Spinal cord (tissue), 10 donors: ENCODE measurements at places on chromosomes 6 and 20. TPM values are rescaled to one million over a fixed set of nuclear protein-coding genes. Genes with fewer than 3 reads are reported as not detected.

DNA sequence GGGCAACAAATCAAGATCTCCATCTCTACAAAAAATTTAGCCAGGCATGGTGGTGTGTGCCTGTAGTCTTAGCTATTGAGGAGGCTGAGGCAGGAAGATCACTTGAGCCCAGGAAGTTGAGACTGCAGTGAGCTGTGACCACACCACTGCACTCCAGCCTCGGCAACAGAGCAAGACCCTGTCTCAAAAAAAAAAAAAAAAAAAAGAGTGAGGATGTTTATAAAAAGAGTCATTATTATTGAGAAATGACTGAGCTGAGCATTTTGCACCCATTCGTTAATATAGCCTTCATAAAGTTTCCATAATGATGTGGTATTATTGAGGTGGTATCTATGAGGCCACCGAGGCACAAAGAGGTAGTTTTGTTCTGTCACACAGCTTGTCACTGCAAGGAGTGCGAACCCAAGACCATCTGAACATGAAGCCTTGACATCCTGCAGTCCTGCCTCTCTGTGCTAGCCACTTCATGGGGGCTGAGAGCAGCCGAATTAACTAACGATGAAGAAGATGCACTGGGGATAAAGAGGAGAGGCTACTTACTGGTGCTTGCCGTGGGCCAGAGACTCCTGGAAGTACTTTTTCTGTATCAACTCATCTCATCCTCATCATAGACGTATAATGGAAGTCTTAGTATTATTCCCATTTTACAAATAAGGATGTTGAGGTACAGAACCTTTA lies 175.5 kb downstream of the BCAS1 start:
- DNase-seq: no peak

TPX2 gene
- total RNA-seq: 14.4 TPM

- DNase-seq: no peak
Measured at GRCh38 chr6:149081281-149081680, 236.2 kb upstream of the TAB2 start.

GRCh38 chr20:25081065-25081729 lies 744 bp downstream of the VSX1 start:
- DNase-seq: peak; percentile 66

KCNS1 gene
- total RNA-seq: 4.0 TPM
